Astrocyte of the cerebellum (primary cell): ENCODE measurements at places on chromosomes 11 and 22.

DNA sequence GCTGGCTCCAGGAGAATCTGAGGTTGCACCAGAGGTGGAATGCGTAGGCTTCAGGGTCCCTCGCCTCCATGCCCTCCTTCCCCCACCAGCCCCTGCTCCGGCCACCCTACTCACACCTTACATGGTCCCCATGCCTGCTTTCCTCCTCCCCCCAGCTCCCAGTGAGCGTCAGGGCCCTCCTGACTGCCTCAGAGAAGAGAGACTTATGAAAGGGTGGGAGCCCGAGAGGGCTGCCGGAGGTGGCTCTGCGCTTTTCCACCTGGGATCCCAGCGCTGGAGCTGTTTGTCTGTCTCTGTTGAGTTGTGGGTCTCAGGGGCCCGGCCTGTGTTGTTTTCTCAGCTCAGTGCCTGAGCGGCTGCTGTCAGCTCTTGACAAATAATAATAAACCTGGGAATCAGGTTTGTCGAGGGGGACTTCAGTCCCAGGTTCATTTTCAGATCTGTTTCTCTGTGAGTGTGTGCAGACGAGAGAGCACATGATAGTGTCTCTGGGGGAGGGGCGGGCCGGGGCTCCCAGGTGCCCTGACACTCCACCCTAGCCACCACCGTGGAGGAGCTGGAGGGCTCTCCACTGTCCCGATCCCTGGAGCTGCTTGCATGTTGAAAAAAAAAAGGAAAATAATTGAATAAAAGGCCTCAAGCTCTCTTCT, 153.7 kb downstream of the FEZ1 start:
- DNase-seq, result no peak

DNA sequence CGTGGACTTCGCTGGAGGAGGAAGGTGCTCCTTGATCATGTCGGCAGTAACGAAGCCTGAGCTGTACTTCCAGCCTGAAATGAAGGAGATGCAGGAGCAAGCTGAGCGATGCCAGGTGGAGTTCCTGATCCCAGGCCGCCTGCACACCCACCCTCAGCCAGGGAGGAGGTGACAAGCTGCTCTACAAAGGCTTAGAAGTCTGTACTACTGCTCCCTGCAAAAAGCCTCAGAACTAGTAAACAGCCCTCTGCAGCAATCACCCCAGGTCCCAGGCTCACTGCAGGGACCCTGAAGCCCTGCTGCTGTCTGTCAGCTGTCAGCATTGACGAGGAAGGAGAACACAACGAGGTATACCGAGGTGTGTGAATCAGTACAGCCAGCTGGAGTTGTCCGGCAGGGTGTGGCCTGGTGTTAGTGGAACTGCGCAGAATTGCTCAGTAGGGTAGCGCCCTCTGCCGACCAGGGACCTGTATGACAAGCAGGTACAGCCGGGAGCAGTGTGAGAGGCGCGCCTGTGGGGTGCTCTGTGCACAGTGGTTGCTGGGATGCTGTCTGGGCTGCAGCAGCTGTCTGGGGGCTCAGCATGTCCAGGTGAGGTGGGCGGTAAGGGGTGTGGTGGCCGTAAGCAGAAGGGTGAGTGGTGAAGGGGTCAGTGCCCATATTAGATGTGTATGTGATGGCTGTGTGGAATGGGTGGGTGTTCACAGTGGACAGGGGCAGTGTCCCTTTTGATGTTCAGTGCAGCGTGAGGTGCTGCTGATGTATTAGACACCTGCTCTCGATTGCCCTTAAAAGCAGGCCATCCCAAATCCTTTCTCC, 7.6 kb downstream of the CYB5R2 start:
- no peak for DNase-seq

DNA sequence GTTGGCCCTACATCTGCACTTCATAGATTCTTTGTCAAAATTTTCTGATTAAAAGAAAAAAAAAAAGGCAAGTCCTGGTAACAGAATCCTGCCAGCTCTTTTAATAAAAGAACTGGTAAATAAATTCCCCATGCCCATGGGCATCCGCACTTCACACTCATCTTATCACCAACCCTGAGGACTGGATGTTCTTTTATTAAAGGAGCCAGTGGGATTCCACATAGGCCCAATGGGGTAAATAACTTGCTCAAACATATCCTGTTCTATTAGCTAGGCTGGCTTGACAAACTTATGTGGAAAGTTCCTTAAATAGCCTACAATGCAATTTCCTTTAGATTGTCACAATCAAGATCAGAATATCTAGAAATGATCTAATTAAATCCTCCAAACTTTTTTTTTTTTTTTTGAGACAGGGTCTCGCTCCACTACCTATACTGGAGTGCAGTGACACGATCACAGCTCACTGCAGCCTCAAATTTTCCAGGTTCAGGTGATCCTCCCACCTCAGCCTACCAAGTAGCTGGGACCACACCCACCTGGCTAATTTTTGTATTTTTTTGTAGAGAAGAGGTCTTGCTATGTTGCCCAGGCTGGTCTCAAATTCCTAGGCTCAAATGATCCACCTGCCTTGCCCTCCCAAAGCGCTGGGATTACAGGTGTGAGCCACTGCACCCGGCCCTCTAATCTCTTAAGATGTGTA, 380.9 kb downstream of the LARGE1 start:
- DNase-seq, result no peak

DNA sequence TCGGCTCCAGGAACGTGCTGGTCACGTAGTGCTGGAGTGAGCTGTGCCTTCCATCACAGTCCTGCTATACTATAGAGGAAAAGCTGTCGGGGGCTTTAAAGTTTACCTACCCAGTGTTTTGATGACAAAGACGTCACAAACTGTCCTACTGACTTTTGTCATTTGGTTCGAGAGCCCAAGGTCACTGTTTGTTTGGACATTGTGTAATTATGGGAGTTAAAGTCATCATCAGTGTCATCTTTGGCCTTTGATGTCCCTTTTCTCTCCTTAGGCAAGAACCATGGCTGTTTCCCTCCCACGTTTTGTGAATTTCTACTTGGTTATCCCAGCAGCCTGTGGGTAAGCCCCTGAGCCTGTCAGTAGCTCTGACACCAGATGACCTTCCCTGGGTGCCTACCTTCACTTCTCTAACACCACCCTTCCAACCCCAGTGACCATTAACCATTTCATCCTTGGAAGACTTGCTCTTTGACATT, 59.3 kb downstream of the SLC1A2 start:
- no peak for DNase-seq

- no peak for DNase-seq
Measured at GRCh38 chr11:134861490-134862104, 449.6 kb upstream of the B3GAT1 start.

- no peak for DNase-seq
Measured at GRCh38 chr22:27537501-27537900, 264.1 kb downstream of the MN1 start.

DNA sequence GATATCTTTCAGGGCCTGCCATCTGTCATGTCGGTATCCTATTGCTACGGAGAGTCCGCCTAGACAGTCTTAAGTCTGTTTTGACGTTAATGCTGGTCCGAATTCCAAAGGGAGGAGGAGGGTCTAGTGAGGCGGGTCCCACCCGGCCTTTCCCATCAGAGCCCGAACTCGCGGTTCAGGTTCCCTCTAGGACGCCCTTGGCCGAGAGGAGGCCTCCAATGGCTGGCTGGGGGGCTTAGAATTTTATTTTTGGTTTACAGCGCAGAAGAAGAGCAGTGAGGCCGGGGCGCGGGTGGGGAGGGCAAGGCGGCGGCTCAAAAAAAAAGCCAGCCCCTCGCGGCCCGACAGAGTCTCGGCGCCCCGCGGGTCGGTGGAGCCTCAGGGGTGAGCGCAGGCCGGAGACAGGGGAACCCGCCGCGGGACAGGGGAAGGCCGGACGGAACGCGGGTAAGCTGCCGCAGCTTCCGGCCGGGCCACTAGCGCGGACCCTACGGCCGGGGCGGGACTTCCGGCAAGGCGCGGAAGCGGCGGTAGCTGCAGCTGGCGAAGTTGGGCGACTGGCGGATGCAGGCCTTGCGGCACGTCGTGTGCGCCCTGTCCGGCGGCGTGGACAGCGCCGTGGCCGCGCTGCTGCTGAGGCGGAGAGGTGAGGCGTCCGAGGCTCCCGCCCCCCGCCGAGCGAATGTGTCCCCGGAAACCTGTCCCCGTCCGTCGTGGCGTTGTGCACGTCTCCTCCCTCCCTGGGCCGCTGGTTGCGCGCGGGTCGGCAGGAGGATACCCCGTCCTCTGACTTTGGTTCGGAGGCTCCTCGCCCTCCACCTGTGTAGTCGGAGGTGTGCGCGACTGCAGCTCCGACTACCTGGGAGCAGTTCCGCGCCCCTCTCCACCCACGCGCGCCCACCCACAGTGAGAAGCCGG, at the start of gene TRMU:
TSS of gene TRMU (plus strand) at position 514 of the 918 bp plus-strand sequence. CDS start at position 565, 51 bp downstream.
- peak; percentile 38 for DNase-seq

DNA sequence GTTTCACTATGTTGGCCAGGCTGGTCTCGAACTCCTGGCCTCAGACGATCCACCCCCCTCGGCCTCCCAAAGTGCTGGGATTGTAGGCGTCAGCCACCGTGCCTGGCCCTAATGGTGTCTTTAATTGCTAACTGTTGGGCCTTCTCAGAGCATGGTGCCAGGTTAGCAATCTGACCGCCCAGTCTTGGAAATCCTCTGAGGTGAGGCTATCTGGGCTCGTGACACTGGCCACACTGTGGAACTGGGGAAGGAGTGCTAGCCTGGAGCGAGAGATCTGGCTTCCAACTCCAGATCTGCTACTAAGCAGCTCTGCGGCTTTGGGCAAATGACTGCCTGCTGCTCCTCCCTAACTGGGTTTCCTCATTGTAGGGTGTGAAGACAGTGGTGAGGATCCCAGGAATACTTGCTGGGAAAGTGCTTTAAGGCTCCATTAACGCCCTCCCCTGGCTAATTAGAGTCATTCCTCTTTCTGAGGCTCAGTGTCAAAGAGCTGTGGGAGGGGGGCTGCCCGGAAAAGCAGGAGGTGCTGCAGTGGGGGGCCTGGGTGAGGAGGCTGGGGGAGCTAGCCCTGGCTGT, 35.4 kb downstream of the CHRDL2 start:
- no peak for DNase-seq

DNA sequence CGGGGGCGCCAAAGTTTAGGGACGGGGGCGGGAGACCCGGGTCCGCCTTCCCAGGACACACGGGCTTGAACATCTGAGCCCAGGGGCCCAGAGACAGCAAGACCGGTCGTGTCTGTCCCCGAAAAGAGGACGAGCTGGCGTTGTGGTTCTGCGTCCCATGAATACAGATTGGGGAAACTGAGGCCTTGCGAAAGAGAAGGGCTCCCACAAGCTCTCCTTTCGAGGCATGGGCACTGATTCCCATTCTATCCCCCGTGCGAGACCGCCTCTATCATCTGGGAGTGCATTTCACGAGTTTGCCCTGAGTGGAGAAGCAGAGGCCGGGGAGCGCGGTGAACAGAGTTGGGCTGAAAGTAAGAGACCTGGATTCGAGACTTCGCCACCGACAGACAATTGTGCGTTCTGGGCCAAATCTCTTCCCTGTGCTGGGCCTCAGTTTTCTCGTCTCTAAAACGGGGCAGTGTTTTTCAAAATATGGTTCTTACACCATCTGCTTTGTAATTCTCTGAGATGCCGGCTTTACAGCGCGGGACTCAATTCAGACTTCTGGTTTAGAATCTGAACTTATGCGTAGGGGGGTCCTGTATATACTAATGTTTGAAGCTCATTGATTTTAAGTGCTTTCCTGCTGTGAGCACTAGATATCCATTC, 471 bp downstream of the RNF185 start:
- DNase-seq, result no peak

DNA sequence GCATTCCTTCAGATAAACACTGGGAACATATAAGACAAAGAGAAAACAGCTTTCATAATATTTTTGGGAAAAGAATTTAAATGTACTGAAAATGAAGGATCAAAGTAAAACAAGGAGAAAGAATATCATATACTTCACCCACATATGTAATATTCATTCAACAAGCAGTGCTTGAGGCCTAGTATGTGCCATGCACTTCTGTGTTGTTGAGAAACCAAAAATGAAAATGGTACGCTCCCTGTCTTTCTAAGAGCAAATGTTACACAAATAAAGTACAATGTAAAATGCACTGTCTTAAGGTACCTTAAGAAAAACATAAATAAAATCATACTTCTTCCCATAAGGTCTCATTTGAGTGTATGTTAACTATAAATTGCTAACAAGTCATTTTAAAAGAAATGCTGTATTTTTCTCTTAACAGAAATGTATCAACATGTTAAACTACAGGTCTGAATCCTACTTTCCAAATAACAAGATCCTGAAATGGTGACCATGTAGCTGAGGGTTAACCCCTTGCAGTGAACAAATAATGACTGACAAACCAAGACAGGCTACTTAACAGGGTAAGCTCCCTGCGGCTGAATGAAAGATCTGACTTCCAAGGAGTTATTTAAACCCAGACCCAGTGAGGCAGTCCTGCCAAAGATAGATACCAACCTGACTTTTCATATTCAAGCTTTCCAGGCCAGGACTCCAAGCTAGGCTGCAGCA, 377.6 kb downstream of the DCDC1 start:
- no peak for DNase-seq

DNA sequence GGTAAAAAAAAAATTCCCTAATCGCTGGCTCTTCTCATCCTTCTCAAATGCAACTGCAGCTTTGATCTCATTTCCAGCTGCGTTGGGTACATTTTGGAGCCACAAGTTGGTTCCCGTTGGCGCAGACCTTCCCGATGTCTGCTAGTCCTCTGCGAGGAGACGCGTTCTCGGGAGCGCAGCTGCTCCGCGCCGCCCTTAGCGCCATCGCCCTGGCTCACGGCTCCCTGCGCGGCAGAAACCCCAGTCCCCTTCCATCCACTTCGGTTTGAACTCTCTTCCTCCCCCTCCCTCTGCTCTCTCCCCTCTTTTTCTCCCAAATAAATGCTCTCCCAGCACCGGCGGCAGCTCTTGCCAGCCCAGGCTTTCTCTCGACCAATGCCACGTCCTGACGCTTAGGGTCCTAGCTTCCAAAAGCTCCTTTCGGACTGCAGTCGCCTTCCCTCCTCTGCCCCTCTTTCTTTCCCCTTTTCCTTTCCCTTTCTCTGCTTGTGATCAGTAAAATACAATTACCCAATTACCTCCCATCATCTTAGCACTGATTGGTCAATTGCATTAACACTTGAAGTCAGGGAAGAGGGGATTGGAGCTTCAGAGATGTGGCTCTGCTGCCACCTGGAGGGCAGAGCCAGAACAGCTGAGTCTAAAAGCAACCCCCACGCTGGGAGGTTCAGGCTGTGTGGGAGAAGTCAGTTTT, 1165.7 kb downstream of the LRRC4C start:
- DNase-seq, result peak; percentile 89
